ENCODE measurements at places on chromosomes 6 and 20. TPM values are rescaled to one million over a fixed set of nuclear protein-coding genes. Genes with fewer than 3 reads are reported as not detected.

DNA sequence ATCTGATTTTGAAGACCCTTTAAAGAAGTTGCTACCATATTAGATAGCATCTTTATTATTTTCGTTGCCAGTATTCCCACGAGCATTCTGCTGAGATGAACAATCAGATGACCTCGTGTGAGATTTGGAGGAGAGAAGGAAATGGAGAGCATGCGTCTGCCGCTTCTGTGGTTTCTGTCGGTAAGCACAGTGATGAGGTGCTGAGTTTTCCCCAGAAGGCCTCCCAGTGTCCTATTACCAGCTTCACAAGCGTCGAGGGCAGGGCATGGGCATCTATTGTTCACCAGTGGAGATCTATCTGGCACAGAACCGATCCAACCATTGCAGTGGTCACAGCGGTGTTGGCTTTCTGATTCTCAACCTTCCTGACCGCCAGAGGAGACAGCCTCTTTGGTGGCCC, 29.4 kb downstream of the TRAF3IP2 start:
- H3K27ac ChIP-seq = no peak overlapping the region
- H3K4me3 ChIP-seq = no peak overlapping the region
- H3K27me3 ChIP-seq = no peaks in the 10 kb centered on the region

GRCh38 chr6:19705606-19706005, 131.6 kb upstream of the ID4 start:
- H3K4me3 ChIP-seq = no peak overlapping the region
- no peak overlapping the region for H3K27ac ChIP-seq
- H3K4me1 ChIP-seq = no peaks in the 10 kb centered on the region
- no peaks in the 10 kb centered on the region for H3K36me3 ChIP-seq
- H3K27me3 ChIP-seq = no peaks in the 10 kb centered on the region

GRCh38 chr6:124371974-124372475, 568.4 kb downstream of the NKAIN2 start:
- DNase-seq = no peak
- no peak overlapping the region for H3K27ac ChIP-seq
- no peaks in the 10 kb centered on the region for H3K27me3 ChIP-seq
- no peaks in the 10 kb centered on the region for H3K4me1 ChIP-seq

DNA sequence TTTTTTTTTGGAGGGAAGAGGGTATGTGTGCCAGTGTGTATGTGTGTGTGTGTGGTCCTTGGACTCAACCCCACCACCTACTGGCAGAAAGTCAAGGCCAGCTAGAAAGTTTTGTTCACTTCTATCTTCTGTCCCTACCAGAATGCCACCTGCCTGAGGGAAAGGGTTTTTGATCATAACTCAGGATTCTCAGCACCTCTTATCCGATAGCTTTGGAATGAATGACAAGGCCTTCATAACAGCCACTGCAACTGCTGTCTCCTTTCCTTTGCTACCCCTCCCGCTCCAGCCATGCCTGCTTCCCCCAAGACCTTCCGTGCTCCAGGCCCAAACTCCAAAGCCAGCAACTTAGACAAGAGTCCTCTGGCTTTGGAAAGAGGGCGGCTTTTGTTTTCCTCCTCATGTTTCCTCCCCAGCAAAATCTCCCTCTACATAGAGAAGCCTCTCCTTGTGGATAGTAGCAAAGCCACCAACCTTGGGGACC, 18.7 kb downstream of the BTN3A1 start:
- peak overlapping the region; percentile 99 for H3K27ac ChIP-seq
- H3K27me3 ChIP-seq = no peaks in the 10 kb centered on the region
- no peaks in the 10 kb centered on the region for H3K4me1 ChIP-seq
- DNase-seq = peak; percentile 84
- no peaks in the 10 kb centered on the region for H3K36me3 ChIP-seq

The LIN28B gene
- not detected for total RNA-seq

- DNase-seq = no peak
- H3K27me3 ChIP-seq = no peaks in the 10 kb centered on the region
- no peaks in the 10 kb centered on the region for H3K36me3 ChIP-seq
- peak overlapping the region; percentile 30 for H3K27ac ChIP-seq
- no peak overlapping the region for H3K4me3 ChIP-seq
- peaks cover 26% of the 10 kb centered on the region for H3K4me1 ChIP-seq
Observed at GRCh38 chr20:63834491-63834880, 3.4 kb upstream of the ZBTB46 start.

The PRDM13 gene
- total RNA-seq = not detected

The TGM3 gene
- total RNA-seq = 0.13 TPM

- H3K4me1 ChIP-seq = no peaks in the 10 kb centered on the region
- no peak overlapping the region for H3K4me3 ChIP-seq
- no peak overlapping the region for H3K27ac ChIP-seq
Observed at GRCh38 chr6:164106345-164106769, 691.8 kb downstream of the QKI start.

DNA sequence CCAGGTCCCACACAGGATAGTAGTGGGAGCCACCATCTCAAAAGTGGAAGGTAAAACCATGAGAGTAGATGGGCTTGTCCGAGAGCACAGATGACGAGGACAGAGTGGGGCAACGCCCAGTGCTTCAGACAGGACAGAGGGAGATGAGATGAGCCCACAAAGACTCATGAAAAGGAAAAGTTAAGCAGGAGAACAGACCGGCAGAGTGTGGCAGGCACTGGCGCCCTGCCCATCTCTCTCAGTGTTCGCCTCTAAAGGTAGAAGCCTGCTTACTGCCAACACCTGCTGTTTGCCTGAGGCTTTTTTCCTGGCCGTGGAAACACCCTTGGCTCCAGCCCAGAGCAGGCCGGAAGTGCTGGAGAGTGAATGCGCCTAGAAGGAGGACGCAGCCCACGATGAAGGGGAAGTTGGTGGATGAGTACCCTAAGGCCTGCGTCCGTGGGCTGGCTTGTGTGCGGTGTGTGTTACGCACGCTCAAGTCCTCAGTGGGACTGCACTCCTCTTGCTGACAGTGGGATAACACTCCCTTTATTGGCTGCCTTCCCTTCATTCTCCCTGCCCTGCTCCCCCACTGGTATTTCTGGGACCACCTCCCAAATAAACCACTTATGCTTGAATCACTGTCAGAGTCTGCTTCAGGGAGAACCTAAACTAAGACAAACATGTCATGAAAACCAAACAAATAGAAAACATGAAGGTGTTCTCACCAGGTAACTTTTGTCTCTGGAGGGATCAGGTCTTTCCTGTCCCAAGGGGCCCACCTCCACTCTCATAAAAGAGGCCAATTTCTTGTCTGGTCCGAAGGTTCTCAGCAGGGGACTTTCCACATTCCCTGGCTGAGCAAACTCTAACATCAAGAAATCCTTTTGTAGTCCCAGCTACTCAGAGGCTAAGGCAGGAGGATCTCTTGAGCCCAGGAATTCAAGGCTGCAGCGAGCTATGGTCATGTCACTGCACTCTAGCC, 9.1 kb upstream of the FOXP4 start:
- peak; percentile 57 for DNase-seq
- H3K4me1 ChIP-seq = no peaks in the 10 kb centered on the region
- H3K27ac ChIP-seq = peak overlapping the region; percentile 63
- H3K4me3 ChIP-seq = no peak overlapping the region

The DEFB124 gene
- total RNA-seq = 2.5 TPM

GRCh38 chr6:22152841-22153240, 144.0 kb downstream of the PRL start:
- no peak for DNase-seq
- H3K36me3 ChIP-seq = no peaks in the 10 kb centered on the region
- H3K4me3 ChIP-seq = no peak overlapping the region
- H3K4me1 ChIP-seq = peaks cover 18% of the 10 kb centered on the region

DNA sequence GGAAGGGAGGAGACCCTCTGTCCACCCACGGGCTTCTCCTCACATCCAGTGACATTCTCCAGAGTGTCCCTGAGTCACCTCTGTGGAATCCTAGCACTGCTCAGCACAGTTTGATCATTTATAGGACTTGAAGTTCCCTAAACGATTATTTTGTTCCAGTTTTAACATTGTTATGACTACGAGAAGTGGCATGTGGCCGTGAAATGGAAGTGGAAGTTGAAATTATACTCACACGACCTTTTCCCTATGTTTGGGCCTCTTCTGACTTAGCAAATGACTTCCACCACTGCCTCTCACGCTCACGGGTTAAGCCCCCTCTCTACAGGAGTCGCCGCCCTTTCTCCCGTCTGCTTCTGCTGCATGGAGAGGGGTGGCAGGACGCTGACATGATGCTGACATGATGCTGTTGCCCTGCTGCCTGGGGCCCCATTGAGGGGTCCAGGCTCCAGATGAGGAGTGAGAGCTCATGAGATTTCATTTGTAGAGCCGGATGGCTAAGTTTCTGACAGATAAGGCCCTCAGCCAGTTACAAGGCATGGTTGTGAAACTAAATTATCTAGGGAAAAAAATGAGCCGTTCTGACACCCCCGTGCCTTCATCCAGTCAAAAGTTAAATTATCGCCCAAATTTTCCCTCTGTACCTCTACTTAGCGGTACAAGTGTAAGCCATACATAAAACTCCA, 153.6 kb upstream of the UST start:
- H3K36me3 ChIP-seq = no peaks in the 10 kb centered on the region
- H3K27ac ChIP-seq = no peak overlapping the region
- no peak overlapping the region for H3K4me3 ChIP-seq
- H3K27me3 ChIP-seq = no peaks in the 10 kb centered on the region
- no peak for DNase-seq

DNA sequence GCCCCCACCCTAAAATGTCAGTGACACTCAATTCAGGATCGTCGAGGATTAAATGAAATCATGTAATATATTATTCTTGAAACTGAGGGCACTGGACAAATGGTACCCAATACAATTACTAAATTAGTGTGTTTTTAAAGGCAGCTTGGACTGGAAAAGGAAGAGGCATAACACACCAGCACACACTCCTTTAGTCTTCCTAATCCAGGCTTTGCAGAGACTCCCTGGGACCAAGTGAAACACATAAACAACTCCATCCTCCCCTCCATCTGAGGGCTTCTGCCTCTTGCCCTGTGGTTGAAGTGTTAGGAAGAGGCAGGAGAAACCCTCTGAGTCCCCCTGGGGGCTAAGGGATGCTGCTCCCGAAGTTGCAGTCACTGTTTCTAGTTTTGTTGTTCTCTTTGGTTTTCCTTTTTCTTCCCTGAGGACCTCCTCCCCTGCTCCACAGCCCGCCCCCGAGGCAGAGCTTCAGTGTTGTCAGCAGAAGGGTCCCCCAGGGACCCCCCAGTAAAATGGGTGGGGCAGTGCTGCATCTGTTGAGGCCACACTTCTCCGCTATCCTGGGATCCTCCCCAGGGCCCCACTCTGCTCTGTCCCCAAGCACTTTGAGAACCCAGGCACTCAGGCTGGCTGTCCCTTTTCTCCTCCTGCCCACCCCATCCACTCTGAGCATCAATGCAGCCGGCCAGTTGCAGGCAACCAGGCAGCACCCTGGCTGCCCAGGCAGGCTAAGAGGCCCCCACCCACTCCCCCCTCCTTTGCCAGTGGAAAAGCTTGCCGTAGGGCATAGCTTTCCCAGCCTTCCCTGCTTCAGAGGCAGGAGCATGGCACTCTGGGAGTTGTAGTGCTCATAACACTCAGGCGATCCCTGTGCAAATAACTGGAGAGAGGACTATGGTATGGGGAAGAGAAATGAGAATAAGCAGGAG, 5.9 kb downstream of the TMEM63B start:
- no peak overlapping the region for H3K4me3 ChIP-seq
- peak; percentile 79 for DNase-seq
- peaks cover 3% of the 10 kb centered on the region for H3K36me3 ChIP-seq
- no peaks in the 10 kb centered on the region for H3K27me3 ChIP-seq
- H3K4me1 ChIP-seq = peaks cover 5% of the 10 kb centered on the region
- no peak overlapping the region for H3K27ac ChIP-seq

Data from kidney (tissue), 22 donors.